ENCODE measurements at places on chromosomes 3 and 15. TPM values are rescaled to one million over a fixed set of nuclear protein-coding genes. Genes with fewer than 3 reads are reported as not detected.

The CCR5 gene
- total RNA-seq, result not detected

The THSD4 gene
- 33.8 TPM for total RNA-seq

The IQCB1 gene
- total RNA-seq, result 13.7 TPM

The TARS3 gene
- 15.2 TPM for total RNA-seq

The BUB1B gene
- total RNA-seq, result 2.4 TPM

The SRPRB gene
- 103 TPM for total RNA-seq

The VEPH1 gene
- total RNA-seq, result 98.0 TPM

The NTRK3 gene
- total RNA-seq, result 0.28 TPM

The CIP2A gene
- 4.1 TPM for total RNA-seq

The ARNT2 gene
- 7.0 TPM for total RNA-seq

The ANKRD34C gene
- total RNA-seq, result not detected

All from smooth muscle cell of bladder (primary cell).